T-helper 17 cell (primary cell): ENCODE measurements at places on chromosomes 12 and 14.

DNA sequence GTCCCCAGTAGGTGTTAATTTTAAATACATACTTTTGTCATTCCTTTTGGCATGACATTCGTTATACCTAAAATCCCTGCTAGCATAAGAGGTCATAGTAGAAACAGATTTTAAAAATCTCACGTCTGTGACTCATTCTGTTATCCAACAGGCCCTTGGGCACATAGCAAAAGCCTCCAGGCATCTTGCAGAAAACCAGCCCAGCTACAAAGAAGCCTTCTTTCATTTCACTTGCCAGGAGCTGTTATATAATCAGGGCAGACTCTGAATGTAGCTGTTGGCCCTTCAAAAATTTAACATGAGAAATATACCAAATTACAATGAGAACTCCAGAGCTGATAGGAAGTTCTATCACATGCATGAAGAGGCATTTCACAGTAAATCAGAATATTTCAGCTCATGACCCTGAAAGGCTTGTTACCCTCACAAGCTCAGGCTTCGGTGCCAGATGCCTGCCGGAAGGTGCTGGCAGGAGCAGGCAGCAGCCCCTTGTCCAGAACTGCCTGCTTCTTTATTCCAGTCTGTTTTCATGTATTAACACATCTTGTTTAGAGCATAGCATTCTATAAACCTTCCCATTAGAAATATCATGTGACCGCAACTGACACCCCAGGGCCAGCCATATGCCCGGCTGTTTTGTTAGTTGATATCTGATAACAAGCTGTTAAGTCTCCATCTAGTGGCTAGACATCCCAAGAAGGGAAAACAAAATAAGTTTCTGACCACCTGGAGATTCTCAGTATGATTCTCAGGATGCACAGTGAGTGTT, 17.8 kb downstream of the E2F7 start:
- DNase-seq: no peak

DNA sequence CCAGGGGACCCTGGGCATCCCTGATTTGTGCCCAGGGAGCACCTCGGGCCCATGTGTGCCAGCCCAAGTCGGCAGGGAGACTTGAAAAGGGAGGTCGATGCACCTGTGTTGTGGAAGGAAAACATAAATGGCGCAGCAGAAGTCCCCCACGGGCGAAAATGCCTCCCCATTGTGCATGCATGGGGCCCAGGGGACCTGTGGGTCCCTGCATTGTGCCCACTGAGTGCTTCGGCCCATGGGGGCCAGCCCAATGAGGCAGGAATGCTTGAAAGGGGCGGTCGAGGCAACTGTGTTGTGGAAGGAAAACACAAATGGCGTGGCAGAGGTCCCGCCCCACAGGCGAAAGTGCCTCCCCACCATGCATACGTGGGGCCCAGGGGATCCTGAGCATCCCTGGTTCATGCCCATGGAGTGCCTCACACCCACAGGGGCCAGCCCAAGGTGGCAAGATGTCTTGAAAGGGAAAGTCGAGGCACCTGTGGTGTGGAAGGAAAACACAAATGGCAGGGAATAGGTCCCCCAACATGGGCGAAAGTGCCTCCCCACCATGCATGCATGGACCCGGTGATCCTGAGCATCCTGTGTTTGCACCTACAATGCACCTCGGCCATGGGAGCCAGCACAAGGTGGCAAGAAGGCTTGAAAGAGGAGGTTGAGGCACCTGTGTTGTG, 368.0 kb downstream of the ALG10 start:
- no peak for DNase-seq

DNA sequence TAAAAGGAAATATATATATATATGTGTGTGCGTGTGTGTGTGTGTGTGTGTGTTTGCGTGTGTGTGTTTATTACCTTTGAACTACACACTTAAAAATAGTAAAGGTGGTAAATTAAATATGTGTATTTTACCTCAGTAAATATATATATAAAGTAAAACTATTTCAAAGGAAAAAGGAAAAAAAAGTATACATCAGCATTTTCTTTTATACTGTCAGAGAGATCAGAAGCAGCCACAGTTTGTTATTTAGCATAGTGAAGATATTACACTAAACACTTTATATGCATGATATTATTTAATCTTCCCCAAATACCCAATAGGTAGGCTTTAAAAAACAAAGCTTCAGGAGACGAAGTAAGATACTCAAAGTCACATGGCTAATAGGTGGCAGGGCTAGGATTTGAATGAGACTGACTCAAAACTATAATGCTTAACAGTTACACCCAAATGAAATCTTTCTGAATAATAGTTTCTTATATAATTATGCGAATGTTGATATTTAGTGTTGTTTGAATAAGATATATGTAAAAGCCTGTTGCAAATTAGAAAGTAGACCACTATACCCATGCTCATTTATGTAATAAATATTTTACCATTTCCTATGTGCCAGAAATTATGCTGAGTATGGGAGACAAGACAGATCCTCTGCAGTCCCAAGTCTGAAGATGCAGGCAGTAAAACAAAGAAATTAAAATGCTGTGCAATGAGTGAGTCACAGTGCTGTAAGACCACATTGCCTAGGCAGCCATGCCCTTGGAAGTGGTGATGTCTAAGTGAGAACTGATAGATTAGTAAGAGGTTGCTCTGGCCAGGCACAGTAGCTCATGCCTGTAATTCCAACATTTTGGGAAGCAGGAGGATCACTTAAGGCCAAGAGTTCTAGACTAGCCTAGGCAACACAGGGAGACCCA, 66.1 kb downstream of the PDZRN4 start:
- no peak for DNase-seq

GRCh38 chr12:117903110-117903840, 65.5 kb downstream of the KSR2 start:
- DNase-seq: no peak

DNA sequence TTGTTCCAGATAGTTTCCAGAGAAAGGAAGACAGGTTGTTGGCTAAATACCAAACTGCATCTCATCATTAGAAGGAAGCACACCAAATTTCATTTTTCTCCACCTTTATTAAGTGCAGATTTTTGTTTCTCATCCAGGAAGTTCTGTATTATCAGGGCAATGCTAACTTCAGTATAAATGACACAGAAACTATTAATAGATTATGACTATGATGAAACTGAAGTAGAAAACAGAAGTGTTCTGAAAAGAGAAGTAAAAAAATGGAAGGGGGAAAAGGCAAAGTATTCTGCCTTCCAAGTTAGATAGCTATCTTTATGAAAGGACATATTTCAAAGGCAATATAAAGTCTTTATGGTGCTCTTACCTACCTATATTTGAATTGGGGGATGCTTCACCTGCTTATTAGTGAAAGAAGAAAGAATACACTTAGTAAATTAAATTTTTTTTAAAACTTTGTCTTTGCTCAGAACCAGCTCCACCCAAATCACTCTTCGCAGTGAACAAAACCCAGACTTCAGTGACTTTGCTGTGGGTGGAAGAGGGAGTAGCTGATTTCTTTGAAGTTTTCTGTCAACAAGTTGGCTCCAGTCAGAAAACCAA, 223.9 kb downstream of the PTPRO start:
- no peak for DNase-seq

GRCh38 chr14:80017795-80018194, 193.5 kb downstream of the DIO2 start:
- DNase-seq: no peak

DNA sequence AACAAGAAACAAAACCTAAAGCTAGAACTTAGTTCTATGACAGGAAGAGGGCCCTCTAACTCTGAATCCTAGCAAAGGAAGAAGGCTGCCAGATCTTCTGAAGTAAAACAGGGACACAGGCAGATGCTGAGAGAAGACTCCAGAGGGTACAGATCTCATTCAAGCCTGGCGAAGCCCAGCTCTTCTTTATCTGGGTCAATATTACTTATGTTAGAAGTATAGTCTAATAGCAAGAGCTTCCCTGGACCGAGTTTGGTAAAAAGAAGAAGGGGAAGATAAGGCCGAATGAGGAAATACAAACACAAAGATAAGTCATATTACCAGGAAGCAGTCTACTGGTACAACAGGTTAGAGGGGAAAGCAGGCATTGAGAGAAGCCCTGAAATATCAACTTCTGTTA, 79.9 kb upstream of the CCDC91 start:
- DNase-seq: no peak

- peak; percentile 63 for DNase-seq
Measured at GRCh38 chr12:3299929-3300832, 190.8 kb upstream of the PRMT8 start.
